ENCODE measurements at places on chromosomes 1 and 21.

- peak; percentile 68 for DNase-seq
These were observed 855 bp upstream of the IVNS1ABP start for GRCh38 chr1:185317886-185318310.

GRCh38 chr1:28437924-28438699 is 67.7 kb upstream of the RCC1 start:
- DNase-seq = no peak

GRCh38 chr1:172719066-172719627 is 60.2 kb downstream of the FASLG start:
- DNase-seq = no peak

GRCh38 chr1:158809256-158809655 is 21.9 kb upstream of the MNDA start:
- DNase-seq = no peak

GRCh38 chr1:5944154-5944842 is 47.9 kb downstream of the NPHP4 start:
- DNase-seq = no peak

DNA sequence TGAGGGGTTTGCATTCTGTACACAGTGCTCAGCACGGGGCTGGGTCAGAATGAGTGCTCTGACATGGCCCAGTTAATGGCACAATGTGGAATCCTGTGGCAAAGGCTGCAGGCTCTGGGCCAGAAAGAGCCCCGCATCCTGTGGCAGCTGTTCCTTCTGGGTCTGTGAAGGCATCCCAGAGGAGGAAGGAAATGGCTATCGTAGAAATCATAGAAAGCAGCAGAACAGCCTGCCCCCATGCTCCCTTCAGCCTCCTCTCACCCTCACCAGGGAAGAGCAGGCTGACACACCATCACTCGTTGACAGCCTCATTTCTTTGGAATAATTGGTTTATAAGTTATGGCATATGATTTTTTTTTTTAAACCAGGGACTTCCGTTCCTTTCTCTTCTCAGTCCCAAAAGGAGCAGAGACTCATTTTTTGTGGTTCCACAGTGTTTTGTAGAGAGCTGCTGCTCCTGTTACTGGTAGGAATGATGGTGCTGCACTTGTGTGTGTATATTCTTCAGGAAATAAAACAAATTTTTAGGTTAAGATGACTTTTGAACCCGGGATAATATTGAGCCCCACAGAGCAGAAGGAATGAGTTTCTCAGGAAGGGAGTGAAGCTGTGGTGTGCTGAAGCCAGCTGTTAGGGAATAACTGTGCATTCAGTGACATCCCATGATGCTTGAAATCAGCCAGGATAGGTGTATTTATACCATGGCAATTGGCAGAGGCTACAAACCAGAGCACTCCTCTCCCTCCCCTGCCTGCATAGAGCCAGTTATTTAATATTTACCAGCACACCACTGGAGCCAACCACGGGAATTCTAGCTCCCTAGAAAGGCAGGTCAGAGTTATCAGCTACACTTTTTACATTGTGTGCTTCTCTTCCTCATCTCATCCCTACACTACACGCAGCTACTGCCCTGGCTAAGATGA is 32.0 kb downstream of the PLXNA2 start:
- no peak for DNase-seq

DNA sequence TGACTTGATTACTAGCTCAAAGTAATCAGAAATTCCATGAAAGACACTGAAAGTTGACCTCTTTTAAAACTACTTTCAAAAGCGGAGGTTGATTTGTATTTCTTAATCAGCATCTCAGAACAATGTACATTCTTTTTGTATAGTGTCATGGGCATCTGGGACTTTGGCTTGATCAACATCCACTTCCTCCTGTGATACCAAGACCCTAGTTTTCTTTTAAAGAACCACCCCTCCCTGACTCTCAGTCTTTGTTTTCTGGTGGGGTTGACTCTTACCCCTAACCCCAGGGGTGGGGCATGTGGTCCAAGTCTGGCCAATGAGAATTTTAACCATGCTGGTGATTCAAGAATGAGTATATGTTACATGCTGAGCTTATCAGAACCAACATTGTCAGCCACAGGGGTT is 21.7 kb upstream of the IRF2BP2 start:
- no peak for DNase-seq

GRCh38 chr1:151619489-151620093 is 7.7 kb downstream of the SNX27 start:
- no peak for DNase-seq

GRCh38 chr21:29389136-29389535 is 90.4 kb downstream of the BACH1 start:
- DNase-seq = no peak

DNA sequence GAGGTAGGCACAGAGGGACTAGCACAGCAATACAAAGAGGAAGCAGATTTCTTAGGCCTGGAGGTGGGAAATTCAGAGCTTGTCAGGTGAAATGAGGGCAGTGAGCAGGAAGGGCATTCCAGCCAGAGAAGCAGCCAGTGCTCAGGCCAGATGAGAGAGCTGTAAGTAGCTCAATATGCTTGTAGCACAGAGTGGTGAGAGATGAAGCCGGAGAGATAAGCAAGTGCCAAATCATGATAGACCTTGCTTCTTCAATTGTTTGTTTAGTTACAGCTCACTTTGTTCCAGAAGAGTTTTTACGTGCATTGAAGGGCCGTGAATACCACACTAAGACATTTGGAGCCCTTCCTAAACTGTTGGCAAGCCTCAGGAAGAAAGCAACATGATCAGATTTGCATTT is 42.0 kb upstream of the ADAMTS1 start:
- no peak for DNase-seq

DNA sequence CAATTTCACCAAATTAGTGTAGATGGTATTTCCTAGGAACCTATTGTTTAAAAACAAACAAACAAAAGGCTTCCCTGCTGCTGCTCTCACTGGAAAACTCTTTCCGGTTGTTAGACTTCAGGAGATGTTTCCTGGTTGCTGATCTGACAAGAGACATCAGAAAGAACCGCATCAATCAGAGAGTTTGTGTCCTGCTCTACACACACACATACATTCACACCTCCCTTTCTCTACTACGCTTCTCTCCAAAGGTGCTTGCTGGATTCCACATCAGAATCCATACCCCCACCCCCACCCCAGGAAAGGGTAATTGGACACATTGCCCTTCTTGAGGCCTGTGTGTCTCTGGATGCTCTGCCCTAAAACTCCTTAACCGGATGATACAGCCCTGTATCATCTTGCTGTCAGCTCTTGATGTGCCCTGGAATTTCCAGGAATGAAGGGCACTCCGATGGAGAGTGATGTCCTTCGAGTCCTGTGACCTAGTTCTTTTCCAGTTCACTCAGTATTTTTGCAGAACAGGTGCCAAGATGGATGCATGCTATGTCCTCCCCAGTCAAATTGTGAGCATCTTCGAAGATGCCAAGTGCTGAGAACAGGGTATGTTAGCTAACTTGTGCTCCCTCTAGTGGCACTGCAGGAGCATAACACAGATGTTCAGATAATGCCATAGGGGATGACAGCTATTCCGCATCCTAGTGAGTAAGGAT is 113.7 kb upstream of the SLC35F3 start:
- DNase-seq = no peak

DNA sequence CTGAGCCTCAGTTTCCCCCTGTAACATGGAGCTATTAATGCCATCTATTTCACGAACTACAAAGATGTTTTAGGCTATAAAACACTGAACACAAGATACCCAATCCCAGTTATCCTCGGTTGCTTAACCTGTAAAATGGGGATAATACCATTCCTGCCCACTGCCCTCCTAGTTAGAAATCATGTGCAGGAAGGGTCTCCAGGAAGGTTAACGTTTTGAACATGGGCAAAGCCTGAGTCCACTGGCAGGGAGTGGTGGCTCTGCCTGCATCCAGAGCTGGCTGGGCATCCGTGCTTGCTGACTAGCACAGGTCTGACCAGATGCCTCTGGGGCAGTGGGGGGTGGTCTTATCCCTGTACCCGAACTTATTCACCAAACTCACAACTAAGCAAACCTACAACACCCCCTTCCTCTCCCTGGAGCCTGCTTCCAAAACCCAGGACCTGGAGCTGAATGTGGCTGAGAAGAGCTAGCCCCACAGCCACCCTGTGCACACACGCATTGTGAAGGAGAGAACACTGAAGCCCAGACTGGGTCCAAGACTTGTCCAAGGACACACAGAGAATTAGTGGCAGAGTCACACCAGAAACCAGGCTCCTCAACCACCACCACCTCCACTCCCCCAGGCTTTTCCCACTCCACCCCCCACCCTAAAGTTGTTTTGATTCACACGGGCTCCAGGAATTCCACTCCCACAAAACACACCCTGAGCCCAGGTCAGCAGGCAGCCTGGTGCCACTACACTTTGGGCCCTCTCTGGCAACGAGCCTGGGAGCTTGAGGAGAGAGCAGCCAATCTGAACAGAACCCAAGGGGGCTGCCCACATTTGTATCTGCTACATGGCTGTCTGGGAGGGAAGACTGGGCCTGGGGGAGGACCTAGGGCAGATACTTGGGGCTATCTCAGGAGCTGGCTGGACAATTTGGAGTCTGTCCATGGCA is 1.6 kb downstream of the E2F2 start:
- no peak for DNase-seq

DNA sequence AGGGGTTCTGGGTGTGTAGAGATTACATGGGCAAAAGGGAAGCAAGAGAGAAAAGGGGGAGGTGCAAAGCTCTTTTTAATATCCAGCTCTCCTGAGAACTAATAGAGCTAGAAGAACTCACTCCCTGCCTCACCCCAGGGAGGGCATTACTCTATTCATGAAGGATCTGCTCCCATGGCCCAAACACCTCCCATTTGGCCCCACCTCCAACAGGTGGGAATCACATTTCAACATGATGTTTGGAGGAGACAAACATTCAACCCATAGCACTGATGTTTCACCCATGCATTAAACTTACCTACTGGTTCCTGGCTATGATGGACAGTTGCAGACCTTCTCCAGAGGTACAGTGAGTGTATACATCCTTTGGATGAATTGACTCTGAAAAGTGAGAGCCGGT is 7.3 kb upstream of the JUN start:
- DNase-seq = no peak

DNA sequence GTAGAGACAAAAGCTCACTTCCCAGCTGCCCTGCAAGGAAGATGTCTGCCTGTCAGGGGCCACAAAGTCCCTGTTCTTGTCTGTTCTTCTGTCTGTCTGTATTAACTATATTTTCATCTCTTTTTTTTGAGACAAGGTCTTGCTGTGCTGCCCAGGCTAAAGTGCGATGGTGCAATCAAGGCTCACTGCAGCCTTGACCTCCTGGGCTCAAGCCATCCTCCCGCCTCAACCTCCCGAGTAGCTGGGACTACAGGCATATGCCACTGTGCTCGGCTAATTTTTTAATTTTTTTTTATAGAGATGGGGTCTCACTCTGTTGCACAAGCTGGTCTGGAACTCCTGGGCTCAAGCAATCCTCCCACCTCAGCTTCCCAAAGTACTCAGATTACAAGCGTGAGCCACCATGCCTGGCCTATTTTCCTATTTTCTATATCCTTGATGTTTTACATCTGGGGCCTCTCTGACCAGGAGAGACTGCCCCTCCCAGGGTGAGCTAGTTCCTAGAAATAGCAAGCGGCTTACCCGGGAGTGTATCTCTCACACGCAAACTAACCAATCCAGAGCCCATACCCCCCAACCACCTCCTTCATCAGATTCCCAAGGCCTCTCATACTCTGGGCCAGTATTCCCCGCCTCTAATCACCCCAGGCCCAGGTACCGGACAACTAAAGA is 5.4 kb upstream of the KLHDC7A start:
- no peak for DNase-seq

Data from stimulated activated naive CD4-positive, alpha-beta T cell treated with Interleukin-2 at 50 U/mL for 16 hours (primary cell).